CD4-positive, alpha-beta T cell treated with Interleukin-6 for 4 hours (primary cell): ENCODE measurements at places on chromosomes 4 and X.

DNA sequence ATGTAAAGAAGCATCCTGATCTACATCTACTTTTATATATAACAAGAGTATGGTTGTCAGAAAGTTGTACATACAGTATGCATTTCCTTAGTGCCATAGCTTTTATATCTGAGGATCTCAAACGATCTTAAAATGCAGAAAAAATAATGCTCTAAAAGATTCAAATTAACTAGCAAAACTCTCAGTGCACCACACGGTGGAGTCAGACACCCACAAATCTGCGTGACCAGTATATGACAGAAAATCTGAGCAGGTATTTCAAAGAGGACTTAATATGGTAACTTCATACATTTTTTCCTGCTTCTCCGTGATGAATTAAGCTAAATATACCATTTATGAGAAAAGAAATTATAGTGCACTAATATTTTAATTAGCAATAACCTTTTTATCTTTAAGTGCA lies 803.0 kb downstream of the DMD start:
- peak; percentile 20 for DNase-seq

- DNase-seq = no peak
Observed at GRCh38 chrX:68725756-68726365, 78.4 kb downstream of the STARD8 start.

- DNase-seq = no peak
Observed at GRCh38 chr4:128524311-128524710, 236.7 kb upstream of the PGRMC2 start.

DNA sequence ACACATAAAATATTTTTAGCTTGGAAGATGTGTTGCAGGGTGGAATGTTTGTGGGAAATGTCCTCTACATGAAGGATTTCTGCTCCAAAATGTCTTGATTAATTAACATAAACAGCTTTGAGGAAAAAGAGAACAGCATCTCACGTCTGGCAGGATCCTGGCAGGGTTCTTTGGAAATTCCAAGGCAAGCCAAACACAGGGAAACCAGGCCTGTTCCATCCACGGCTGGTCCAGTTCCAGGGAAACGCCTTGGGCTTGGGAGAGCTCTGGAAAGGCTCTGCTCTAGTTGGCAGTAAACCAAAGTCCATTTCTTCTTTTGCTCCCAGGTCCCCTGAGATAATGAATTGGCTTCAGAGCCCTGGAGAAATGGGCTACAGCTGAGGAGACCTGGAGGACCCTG lies 42.4 kb upstream of the GAB1 start:
- DNase-seq = no peak

DNA sequence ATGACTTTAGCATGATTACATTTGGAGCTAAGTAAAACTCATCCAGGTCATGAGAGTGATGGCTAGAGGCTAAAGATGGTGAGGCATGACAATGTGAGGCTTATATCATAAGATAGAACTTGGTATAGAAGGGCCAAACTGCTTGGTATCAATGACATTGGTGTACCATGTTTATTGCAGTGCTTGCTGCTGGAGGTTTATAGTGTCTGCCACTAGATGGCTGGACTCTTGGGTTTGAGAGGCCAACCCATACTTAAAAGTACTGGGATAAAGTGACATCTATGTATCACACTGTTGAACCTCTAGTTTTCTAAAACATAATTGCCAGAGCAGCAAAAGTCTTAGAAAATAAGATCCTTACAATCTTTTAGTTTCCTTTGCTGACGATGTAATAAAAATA lies 83.0 kb upstream of the TACR3 start:
- DNase-seq = no peak

- no peak for DNase-seq
Observed at GRCh38 chr4:180680305-180680704, 1562.9 kb upstream of the TENM3 start.

- no peak for DNase-seq
Observed at GRCh38 chrX:100090931-100091330, 319.1 kb downstream of the PCDH19 start.
